ENCODE measurements at places on chromosomes 7 and 10.
A peak's percentile ranks its signal among the peaks of the same experiment; 100 is the strongest.

DNA sequence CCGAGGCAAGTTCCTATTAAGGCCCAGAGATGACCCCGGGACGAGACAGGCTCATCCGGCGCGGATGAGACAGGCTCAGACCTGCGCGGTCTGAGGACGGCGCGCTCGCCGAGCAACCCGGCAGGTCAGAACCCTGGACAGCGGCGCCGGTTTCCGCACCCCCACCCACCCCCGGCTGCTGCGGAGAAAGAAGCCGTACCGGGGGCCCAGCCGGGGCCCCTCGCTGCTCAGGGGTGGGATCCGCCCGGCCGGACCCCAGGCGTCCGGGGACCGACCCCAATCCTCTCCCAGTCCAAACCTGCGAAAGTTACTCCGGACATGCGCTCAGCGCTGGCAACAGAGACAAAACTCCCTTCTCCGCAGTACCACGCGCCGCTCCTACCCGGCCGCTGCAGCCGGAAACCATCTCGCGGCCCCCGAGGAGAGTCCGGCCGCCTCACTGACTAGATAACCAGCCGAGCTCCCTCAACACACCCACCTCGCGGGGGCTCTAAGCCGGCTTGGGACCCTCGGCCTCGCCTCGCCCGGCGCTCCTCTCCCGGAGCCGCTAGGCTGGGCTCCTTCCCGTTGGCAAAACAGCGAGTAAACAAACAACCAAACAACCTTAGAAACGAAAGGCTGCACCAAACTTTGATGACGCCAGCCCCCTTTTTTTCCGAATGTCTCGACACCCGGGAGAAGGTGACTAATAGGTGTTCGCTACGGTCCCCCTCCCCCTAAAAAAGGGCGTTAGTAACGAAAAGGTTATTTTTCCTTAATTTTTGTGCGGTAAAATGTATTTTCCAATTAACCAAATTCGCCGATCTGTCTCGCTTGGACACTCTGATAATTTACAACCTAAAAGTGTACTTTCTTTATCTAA is 2.3 kb upstream of the DRGX start:
- peak; percentile 41 for DNase-seq

GRCh38 chr7:12649348-12649747 is 38.1 kb upstream of the ARL4A start:
- DNase-seq = no peak

DNA sequence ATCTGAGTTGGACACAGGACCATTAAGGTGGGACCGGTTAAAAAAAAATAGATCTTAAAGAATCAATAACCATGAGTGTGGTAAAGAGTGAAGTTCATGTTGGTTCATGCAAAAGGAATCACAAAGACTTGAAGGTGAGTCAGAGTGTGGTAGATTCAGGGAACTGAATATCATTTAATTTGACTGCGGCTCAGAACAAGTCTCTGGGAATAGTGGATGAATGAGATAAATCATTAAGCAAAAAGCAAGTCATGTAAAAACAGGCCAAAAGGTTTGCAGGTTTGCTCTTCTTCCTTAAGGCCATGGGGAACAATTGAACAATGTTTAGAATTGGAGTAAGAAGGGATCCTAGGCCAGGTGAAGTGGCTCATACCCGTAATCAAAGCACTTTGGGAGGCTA is 385.8 kb downstream of the ETV1 start:
- DNase-seq = no peak

- DNase-seq = no peak
Measured at GRCh38 chr10:103571656-103571975, 78.1 kb downstream of the NEURL1 start.

DNA sequence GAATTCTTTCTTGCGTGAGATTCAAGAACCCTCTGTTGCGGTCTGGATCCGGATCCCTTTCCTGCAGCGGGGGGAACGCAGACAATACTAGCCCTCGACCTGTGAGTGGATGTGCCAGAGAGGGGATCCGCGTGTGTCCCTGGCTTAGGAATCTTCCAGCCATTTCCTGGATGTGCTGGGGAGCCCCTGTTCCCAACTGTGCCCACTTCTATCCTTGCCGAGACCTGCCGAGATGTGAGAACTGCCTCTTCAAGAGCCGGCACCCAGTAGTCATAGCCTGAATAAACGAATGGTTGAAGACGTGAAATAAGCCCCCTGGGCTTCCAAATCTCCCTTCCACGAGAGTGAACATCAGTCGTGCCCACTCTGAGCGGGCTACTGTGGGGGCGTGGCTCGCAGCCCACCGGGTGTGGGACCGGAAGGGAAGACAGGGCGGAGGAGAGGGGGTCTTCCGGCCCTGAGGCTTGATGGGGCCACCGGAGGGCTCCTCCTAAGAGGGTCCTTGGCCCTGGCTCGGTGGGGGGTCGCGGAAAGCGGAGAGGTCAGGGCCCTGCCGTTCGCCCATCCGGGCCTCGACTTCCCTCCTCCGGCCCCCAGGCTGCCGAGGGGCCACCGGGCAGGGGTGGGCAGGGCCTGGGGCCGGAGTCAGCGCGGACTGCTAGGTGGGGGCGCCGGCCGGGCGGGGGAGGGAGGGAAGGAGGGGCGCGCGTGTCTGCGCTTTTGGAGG is 1.3 kb upstream of the CCDC136 start:
- no peak for DNase-seq

- peak; percentile 19 for DNase-seq
Measured at GRCh38 chr10:100728928-100729861, 16.2 kb upstream of the PAX2 start.

GRCh38 chr7:81161451-81162075 is 242.7 kb upstream of the SEMA3C start:
- DNase-seq = peak; percentile 94

GRCh38 chr7:47119261-47119865 is 462.5 kb downstream of the TNS3 start:
- DNase-seq = no peak

DNA sequence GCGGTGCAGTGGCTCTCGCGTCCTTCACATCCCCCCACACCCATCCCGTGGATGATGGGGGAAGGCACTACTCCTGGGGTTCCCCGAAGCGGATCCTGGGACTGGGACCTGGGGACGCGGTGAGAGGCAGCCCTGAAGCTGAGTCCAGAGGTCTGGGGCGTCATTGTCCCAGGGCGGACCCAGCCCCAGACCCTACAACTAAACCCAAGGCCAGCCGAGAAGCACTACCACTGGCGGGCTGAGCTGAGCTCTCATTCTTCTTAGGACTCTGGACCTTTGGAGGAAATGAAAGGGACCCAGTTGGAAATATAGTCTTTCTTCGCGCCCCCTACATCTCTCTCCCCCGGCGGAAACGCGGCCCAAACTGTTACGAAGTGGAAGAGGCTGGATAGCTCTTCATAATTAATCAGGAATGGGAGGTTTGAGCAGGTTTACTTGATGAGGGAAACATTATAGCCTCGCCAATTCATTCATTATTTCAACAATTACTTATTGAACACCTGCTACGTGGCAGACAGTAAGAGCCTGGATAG is 389 bp upstream of the FBXL15 start:
- DNase-seq = no peak

- peak; percentile 83 for DNase-seq
Measured at GRCh38 chr7:26863518-26864308, 677 bp downstream of the SKAP2 start.

DNA sequence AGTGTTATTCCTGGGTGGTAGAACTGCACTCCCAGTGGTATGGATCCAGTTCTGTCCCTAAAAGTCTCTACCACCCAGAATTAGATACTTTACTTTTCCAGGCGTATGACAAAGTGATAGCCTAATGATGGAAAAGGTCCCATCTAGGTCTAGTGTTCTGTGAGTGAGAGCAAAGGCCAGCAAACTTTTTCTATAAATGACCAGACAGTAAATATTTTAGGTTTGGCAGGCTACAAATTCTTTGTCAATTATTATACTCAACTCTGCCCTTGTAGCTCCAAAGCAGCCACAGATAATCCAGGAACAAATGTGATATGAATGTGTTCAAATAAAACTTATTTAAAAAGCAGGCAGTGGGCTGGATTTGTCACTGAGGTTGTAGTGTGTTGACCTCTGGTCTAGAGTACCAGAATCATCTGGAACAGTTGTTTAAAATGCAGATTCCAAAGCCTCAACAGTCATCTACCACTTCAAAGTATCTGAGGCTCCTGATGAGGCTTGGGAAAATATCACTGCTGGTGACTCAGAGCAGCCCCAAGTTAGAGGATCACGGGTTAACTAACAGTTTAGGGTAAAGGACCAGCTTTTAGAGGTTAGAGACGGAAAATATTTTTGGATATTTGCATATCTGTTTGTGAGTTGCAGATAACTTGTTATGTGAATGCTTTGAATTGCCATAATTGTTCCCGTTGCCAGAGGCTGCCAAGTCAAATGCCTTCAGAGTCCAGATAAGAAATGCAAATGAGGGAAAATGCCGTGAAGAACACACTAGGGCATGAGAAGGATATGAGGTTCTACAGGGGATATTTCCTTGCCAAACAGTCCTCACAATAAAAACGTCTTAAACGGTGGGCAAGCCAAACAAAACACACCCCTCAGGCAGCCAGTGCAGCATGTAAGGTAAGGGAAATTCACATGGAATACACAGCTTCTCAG is 19.4 kb downstream of the NRAP start:
- no peak for DNase-seq

DNA sequence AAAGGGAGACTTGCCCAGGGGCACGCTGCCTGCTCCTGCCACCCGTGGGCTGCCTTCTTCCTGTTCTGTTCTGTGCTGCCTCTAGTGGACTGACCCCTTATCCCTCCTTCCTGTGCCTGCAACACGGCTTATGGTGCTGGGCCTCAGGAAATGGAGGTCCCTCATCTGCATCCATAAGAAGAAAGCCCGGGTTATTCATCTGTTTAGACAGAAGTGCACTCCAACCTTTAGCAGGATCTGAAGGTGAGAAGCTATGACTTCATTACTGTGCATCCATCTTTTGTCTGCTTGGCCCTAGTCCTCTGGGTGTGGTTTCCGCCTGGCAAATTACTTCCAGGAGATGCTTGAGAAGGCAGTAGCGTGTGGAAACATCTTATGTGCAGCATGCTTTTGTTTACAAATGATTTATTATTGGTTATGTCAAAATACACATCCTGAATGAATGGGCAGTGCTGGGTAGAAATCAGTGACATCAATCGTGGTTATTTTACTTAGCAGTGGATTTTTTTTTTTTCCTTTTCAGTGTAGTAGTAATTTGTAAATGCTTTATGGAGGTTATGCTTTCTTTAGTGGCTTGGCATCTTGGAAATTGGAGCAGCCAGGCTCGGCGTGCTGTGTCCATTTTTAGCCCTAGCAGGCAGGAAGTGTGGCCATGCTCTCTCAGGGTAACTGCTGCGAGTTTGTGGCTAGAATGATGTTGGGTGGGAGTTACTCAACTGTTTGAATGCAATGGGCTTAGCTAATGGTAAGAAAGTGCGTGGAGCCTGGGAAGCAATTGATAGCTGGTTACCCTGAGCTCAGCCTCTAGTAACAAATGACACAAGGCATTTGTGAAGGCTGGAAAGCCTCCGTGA is 12.7 kb downstream of the PTPRE start:
- DNase-seq = no peak

- peak; percentile 40 for DNase-seq
Measured at GRCh38 chr7:15889507-15889906, 203.0 kb upstream of the MEOX2 start.

DNA sequence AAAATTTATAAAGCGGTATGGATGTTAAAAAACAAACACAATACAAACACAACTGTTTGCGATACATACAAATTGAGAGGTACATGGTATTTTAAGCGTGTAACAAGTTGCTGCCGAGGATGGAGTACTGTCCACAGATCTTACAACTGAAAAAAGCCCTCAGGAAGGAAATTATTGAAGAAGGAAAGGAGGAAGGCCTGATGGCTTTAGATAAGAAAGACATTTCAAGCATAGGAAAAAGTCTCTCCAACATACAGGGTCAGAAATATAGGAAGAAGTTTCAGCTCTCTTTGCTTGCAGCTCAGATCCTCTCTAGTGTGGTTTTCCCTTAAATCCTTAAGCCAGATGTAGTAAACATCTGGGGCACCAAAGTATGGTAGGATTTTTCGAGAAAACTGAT is 25.0 kb downstream of the RBM28 start:
- DNase-seq = no peak

GRCh38 chr10:87635498-87636312 is 24.0 kb upstream of the PAPSS2 start:
- no peak for DNase-seq

- no peak for DNase-seq
Measured at GRCh38 chr10:98980353-98980752, 255.3 kb downstream of the HPSE2 start.

- no peak for DNase-seq
Measured at GRCh38 chr10:13047529-13048206, 46.2 kb upstream of the CCDC3 start.

- DNase-seq = no peak
Measured at GRCh38 chr10:43254199-43254730, 12.6 kb downstream of the RASGEF1A start.

GRCh38 chr7:17921857-17922416 is 18.4 kb downstream of the SNX13 start:
- DNase-seq = no peak

DNA sequence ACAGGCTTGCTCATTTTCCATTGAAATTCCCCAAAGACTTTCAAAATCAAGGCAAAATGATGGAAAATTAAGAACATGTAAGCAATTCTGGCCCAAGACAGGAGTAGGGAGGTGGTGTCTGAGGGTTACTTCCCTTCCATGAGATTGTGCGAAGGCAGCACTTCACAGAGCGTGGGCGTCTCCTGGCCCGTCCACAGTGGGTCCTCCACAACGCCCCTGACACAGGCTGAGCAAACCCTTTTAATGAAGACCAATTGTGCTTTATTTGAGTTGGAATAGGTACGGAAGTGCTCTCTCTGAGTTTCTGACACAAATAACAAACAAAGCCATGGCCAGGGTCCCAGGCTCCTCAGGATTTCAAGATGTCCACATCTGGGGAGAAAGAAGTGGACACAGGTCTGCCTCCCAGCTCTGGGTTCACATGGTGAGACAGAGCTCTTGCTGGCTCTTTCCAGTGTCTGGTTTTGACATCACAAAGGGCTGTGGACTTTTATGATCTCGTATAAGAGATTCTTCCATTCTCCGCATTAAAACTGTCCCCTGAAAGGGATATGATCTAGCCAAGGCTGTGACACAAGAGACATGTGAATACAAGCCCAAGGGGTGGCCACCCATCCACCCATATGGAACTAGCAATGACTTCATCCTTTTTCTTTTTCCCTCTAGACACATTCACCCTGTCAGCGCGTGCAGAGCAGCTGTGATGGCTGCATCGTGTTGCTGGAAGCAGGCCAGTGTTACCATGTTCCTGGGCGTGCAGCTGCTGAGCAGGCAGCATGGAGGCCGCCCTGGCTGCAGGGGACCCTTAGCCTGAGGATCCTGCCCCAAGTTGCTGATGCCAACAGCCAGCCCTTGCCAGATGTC is 145.6 kb downstream of the ADAM12 start:
- DNase-seq = no peak

DNA sequence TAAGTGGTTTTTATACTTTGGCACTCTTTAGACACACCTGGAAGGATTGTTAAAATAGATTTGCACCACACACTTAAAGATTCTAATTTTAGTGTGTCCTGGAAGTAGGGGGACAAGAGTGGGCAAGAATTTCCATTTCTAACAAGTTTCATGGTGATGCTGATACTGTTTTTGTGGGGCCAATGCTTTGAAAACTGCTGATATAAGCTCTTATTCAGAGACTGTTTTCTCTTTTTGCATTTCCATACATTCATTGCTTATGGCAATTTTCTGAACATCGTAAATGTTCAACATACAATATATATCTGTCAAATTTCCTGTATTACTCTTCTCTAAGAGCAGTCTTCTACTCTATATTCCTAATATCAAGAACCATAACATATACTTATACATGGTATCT is 79.0 kb downstream of the TFEC start:
- no peak for DNase-seq

GRCh38 chr10:31707093-31708039 is 221.3 kb downstream of the ARHGAP12 start:
- no peak for DNase-seq
